ENCODE measurements at places on chromosomes 7 and 10. TPM values are rescaled to one million over a fixed set of nuclear protein-coding genes. Genes with fewer than 3 reads are reported as not detected.

CUZD1 gene
- total RNA-seq, result 0.55 TPM

TFR2 gene
- total RNA-seq, result 0.14 TPM

GPR146 gene
- total RNA-seq, result 1.00 TPM

PLCE1 gene
- total RNA-seq, result 0.55 TPM

ZNF655 gene
- total RNA-seq, result 42.6 TPM

MCM10 gene
- 1.2 TPM for total RNA-seq

CALML3 gene
- total RNA-seq, result under 0.01 TPM

IKZF1 gene
- not detected for total RNA-seq

VPS50 gene
- total RNA-seq, result 28.3 TPM

SYPL1 gene
- 39.0 TPM for total RNA-seq

ANKRD1 gene
- 0.18 TPM for total RNA-seq

MXI1 gene
- 36.0 TPM for total RNA-seq

TRIM50 gene
- total RNA-seq, result not detected

ASZ1 gene
- total RNA-seq, result not detected

PVRIG gene
- total RNA-seq, result not detected

WDFY4 gene
- not detected for total RNA-seq

NAT16 gene
- not detected for total RNA-seq

MMD2 gene
- not detected for total RNA-seq

SERPINE1 gene
- total RNA-seq, result 240 TPM

PDE1C gene
- total RNA-seq, result 0.92 TPM

PON3 gene
- not detected for total RNA-seq

PFKP gene
- 222 TPM for total RNA-seq

RGS10 gene
- 47.3 TPM for total RNA-seq

CXCL12 gene
- total RNA-seq, result 135 TPM

ARHGEF35 gene
- 1.3 TPM for total RNA-seq
